GF-D8 (cell line): ENCODE measurements at places on chromosomes 1 and 21.

DNA sequence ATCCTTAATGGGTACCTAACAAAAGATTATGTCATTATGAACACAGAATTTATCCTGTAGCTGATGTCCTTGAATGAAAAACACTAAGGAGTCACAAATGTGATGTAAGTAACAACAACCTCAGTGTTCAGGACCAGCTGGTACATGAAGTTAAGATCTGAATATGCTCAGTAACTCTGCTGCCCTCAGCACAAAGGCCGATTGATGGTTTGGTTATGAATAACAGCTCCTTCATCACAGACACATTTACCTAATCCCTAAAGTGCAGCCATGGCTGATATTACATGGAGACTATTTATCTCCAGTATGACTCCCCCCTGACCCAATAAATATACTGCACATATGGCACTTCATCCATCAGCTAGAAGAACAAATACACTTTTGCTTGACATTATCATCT is 75.2 kb downstream of the PLPPR5 start:
- DNase-seq = no peak

DNA sequence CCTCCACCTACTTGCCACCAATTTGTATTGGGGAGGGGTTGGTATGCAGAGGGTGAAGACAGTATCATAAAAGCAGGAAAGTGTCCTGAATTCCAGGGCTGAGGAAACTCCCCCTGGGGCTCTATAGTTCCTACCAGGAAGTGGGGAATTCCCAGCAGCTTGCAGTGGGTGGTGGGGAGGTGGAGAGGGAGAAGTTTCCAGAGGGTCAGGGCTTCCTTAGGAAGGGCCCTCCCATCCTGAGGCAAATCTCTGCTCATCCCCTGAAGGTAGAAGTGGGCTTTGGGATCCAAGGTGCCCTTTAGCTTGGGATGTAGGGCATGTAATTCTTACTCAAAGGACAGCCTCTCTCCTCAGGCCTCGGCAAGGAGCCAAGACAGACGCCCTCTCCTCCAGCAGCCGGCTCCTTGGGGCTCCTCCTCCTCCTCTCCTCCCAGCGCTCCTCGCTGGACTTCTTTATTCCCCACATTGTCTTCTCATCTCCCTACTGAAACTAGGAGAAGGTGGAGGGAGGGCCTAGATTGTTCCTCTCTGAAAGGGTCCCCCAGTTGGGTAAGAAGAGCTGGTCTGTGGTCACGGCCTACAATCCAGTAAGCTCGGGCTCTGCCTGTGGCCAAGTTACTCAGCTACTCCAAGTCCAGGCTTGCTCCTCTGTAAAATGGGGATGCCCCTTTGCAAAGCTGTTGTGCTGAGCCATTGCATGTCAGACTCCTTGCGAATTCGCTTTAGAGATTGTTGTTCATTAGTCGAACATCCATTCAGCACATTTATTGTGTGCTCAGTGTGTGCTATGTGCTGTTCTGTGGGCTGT is 17.9 kb upstream of the CSF1 start:
- no peak for DNase-seq

DNA sequence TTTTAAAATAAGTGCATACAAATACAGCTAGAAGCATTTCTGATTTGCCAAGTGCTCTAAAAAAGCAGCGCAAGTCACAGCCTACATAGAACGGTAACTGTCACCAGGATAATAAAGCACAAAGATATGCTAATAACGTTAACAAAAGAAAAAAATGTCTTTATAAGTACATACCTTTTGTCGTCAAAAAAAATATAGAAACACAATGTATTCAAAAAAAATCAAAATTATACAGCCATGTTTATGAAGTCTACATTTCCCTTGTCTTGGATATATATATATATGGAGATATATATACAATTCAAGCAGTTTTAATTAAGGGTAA is 3.2 kb downstream of the IRF2BP2 start:
- DNase-seq = no peak

- DNase-seq = no peak
Observed at GRCh38 chr1:160158031-160158430, 6.6 kb downstream of the ATP1A4 start.

DNA sequence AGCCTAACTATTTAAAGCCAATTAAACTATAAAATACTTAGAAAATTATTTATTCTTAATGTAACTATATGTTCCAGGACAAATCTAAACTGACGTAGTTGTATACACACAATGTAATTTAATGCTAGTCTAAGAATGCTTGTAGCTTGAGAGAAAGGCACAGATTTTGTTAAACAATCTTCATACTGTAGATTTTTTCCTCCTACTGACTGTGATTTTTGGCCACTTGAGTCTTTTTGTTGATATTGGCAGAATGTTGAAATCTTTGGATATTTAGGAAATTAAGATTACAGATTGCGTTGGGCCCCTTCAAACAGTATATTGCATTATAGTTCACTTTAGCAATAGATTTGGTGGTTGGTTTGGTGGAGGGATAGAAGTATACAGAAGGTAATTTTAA is 40.5 kb downstream of the ATF3 start:
- no peak for DNase-seq

DNA sequence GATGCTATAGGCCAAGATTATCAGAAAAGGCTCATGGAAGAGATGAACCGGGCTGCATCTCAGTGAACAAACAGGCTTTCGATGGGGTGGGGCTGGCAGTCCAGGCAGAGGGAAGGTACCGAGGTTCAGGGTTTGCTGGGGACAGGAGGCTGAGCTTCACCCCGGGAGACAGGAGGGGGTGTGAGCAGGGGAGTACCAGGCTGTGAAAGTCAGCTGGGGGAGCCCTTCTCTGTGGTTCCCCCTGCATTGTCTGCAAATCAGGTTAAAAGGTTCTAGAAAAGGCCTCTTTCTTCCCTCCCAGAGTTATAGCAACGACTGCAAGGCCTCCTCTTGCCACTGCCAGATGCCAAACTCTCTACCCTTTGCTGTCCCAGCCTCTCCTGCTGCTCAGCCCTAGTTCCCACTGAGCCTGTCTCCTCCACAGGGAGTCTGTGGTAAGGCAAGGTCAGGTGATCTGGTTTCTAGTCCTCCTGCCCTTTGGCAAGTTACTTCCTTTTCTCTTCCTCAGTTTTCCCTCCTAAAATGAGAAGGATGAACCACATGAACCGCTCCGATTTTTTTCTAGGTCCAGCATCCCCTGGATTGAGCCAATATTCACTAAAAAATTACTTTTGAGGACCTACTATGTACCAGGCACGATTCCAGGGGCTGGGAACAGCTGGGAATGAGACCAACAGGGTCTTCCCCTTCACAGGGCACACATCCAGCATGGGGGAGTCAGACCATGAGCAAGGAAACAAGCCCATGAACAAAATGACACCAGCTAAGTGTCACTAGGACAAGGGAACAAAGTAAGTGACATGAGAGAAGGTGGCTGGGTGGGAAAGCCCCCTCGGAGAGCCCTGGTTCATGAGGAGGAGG is 7.2 kb downstream of the LAD1 start:
- DNase-seq = no peak

DNA sequence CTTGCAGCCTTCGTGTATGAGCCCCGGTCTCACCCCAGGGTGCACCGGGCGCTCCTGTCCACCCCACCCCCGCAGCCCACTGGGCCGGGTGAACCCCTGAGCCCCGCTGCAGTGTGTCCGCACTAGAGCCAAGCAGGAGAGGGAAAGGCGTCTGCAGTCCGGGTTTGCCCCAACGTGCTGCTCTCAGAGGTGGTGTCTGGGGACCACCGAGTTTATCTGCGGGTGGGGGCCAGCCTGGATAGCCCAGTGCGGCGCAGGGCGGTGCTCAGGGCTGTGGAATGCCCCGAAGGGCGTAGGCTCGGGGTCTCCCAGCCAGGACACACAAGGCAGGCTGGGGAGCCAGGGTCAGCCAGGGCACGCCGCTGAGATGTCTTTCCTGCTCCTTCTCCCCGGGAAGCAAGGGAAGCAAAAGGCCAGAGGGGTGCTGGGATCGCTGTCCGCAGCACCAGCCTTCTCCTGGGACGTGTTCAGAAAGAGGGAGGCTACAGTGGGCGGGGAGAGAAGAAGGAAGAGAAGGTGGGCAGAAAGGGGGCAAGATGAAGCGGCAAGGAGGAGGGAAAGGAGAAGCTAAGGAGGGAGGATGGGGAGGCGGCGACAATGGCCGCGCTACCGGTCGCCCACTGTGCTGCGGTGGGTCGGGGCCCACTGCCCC is 56.6 kb downstream of the MAB21L3 start:
- DNase-seq = no peak

DNA sequence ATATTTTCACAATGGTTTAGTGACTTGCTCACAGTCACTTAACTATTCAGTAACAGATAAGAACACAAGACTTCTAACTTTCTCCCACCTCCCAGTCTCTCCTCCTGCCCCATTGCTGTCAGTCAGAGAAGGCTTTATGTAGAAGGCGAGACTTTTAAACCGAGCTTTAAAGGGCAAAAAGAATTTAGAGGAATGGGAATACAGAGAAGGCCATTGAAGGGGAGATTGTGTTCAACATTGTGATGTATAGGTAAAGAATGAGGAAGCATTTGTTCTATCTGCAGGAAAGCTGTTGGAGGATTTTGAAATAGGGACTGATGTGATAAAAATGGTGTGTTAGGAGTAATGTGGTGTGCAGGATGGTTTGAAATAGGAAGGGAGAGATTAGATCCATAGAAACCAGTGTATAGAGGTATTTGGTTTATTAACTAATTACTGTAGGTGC is 7.3 kb downstream of the POU2F1 start:
- DNase-seq = peak; percentile 80

DNA sequence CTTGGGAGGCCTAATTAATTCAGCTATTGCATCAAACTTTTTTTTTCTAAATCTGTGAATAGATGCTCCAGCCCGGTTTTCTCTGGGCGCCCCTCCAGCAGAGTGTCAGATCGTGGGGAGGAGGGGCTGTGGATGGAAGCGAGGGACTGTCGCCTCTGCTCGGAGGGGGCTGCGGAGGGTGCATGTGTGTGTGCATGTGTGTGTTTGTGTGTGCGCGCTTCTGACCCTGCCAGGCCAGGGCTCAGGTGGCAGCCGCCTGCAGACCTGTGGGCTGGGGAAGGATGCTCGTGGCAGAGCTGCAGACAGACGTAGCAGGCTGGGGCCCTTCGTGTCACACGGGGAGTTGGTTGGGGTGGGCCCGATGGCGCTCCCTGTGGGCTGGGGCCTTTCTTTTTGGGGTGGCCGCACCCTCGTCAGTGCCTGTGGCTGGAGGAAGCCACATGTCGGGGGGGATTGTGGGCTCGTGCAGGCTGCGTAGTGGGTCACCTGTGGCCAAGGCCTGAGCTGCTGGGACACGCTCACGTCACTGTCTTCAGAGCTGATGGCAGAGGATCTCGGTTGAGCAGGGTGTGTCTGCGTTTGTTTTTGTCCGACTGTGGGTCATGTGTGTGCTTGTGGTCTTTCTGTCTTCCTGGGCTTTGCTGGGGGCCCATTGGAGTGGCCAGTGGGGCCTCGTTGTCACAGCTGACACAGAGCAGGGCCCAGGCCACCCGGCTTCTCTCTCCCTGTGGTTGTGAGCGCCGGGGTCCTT is 2.8 kb downstream of the SKI start:
- no peak for DNase-seq

DNA sequence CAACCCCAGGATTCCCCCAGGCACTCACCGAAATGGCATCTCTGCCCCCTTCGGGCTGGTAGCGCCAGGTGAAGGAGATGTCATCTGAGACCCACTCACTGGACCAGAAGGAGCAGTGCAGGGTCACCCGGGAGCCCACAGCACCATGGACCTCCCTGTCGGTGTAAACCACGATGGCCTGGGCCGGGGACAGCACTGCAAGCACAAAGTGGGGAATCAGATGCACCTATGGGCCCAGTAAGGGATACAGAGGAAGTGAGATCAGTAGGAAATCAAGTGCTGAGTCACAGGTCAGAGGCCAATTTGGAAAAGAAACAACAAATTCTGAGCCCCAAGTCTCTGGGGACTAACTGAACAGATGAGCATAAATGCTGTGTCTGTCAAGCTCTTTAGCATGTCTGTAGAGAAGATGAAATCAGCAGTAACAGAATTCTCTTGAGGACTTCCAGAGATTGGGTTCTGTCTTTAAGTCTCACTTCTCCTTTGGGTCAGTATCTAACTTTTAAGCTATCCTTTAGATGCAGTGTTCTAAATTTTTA is 2.5 kb downstream of the MPZ start:
- DNase-seq = peak; percentile 50

GRCh38 chr1:65174585-65174984 is 26.6 kb downstream of the AK4 start:
- peak; percentile 95 for DNase-seq

- DNase-seq = no peak
Observed at GRCh38 chr1:116489231-116489697, 81.6 kb downstream of the CD58 start.

- DNase-seq = no peak
Observed at GRCh38 chr1:66984491-66984890, 59.7 kb downstream of the MIER1 start.

GRCh38 chr1:6960860-6961259 is 175.6 kb downstream of the CAMTA1 start:
- DNase-seq = no peak

GRCh38 chr1:198530953-198531352 is 9.5 kb downstream of the ATP6V1G3 start:
- DNase-seq = no peak

DNA sequence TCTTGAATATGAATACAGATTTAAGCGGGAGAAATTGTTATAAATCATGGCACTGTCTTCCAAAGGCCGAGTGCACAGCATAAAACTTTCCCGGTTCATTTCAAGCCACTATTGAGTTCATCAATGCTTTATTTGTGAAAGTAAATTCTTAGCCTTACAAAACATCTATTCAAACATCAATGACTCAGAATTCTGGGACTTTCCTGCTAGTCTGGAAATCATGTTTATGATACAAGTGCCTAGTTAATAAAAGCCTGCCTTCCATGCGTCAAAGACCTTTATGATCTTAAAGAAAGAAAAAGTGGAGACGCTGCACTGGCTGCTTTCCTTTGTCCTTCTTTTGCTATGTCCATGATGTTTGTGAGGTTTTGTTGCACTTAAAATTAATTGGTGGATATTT is 137.7 kb downstream of the SETD4 start:
- no peak for DNase-seq

- DNase-seq = no peak
Observed at GRCh38 chr1:170734412-170735175, 70.7 kb downstream of the PRRX1 start.

DNA sequence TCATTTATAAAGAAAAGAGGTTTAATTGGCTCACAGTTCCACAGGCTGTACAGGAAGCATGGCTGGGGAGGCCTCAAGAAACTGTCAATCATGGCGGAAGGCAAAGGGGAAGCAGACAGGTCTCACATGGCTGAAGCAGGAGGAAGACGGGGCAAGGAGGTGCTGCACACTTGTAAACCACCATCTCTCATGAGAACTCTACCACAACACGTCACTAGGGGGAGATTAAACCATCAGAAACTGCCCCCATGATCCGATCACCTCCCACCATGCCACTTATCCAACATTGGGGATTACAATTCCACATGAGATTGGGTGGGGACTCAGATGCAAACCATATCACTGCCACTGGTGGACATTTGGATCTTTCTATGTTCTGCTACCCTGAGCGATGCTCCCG is 351.4 kb downstream of the NPHP4 start:
- no peak for DNase-seq

DNA sequence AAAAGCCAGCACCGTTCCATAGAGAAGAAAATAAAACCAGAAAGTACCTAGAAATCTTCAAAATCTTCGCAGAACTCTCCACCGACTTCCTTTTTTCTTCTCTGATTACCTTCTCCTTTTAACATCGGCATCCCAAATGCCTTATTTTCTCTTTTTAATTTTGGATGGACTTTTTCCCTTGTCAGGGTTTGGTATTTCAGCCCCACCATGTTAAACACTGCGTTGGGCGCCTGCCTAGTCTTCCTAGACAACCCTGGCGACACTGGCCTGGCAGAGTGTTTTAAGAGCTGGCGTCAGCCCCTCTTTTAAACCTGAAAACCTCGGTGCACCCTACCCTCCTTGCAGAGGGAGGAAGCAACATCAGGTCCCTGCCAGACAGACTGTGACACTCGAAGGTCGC is 66.0 kb upstream of the EFHD2 start:
- DNase-seq = no peak

- peak; percentile 99 for DNase-seq
Observed at GRCh38 chr1:26541816-26542711, 12.5 kb downstream of the RPS6KA1 start.
